ENCODE measurements at places on chromosomes 6 and 20.

DNA sequence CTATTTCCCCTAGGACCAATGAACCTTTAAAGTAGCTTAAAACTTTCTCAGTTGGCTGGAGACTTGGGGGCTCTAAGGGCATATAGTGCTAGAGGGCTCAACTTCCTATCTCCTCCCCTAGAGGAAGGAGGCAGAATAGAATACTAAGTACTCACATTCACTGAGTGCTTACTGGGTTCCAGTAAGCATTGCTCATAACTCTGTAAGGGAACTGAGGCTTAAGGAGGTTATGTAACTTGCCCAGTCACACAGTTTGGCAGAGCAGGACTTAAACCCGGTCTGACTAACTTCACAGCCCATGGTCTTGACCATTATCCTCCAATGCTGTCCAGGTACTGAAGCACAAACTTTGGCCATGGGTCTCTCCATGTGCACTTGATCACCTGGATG is 12.5 kb downstream of the SESN1 start:
- DNase-seq: no peak

GRCh38 chr6:16855460-16855859 is 94.2 kb upstream of the ATXN1 start:
- DNase-seq: no peak

- DNase-seq: no peak
Observed at GRCh38 chr20:46021361-46022359, 7.4 kb upstream of the SLC12A5 start.

DNA sequence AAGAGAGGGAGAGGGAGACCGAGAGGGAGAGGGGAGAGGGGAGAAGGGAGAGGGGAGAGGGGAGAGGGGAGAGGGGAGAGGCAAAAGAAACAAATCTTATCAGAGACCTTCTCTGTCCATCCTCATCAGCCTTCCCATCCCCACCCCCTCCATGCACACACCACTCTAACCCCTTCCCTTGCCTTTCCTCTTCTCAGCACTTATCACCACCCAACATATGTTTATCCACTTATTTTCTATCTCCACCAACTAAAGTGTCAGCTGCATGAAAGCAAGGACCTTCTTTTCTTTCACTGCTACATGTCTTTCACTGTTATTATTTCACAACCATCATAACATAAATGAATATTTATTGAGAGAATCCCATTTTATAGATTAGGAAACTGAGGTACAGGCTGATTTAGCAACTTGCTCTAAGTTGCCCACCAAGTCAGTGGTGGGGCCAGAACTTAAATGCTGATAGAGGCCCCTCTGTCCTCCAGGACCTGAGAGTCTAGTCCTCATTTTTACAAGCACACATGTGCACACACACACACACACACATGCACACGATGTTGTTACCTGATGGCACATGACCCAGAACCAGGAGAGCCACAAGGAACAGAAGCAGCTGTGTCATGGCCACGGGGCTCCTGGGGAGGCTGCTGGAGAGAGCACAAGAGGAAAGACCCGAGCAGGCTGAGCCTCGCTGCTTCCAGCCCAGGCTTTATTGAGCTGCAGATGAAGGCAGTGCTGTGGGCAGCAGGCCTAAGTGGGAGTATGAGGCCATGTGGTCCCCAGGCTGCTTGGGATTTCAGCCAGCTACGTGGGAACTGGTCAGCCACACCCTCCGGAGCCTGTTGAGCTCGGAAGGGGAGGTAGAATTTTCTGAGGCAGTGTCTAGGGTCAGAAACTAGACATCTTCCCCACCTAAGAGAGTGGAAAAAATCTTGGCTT is 2.3 kb downstream of the DEFB124 start:
- no peak for DNase-seq

- DNase-seq: peak; percentile 35
Observed at GRCh38 chr6:10763006-10763405, 15.4 kb downstream of the TMEM14B start.

DNA sequence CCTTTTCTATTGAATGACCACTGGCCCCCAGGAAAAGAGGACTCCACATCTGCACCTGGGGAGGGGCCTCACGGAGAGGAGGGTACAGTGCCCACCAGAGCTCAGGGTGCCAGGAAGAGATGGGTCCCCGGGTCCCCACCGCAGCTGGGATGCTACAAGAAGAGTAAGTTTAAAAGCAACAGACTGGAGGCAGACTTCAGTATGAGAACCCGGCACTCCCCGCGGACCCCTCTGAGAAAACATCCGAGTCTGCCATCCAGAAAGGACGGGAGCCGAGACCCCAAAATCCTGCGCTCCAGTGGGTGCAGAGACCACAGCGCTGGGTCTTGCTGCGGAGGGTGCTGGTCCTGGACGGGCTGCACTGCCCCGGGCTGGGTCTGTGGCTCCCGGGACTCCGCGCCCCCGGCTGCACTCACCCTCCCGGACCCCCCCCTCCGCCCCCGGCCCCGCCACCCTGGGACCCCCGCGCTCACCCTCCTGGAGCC is 350 bp downstream of the HELZ2 start:
- DNase-seq: no peak

- no peak for DNase-seq
Observed at GRCh38 chr20:24208652-24209051, 220.1 kb upstream of the GGTLC1 start.

- no peak for DNase-seq
Observed at GRCh38 chr20:50713657-50714101, 17.7 kb upstream of the PARD6B start.

GRCh38 chr6:56902641-56903464 is 52.1 kb upstream of the BEND6 start:
- peak; percentile 83 for DNase-seq

DNA sequence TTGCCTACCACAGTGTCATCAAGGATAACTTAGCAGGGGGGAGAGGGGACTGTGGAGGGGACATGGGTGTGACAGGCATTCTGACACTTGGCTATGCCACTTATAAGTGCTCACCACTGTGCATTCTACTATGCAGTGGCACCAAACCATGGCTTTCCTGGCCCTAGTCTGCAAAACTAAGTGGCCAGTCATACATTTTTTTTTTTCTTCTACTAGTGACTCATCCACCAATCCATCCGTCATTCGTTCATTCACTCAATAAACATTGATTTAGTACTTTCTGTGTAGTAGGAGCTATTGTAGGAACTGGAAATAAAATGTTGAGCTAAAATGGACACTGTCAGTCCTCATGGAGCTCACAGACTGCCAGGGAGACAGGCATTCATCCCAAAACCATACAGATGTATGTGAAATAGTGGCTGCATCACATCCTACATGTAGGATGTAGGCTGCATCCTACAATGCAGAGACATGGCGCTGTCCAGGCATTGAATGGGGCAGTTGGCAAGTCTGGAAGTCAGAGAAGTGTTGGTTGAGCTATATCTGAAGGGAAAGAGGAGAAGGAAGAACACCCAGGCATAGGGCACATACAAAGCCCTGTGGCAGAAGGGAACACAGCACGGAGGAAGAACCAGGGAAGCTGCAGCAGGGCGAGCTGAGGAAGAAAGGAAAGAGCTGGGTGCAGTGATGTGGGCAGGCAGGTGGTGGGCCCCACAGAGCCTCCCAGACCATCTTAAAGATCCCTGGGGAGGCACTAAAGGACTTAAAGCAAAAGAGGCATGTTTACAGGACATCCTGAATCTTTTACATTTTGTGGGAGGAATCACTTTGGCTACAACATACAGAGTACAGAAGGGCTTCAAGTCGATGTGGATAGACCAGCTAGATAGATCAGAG is 224.4 kb downstream of the UST start:
- DNase-seq: peak; percentile 34

- DNase-seq: no peak
Observed at GRCh38 chr6:14187406-14187805, 69.8 kb downstream of the CD83 start.

DNA sequence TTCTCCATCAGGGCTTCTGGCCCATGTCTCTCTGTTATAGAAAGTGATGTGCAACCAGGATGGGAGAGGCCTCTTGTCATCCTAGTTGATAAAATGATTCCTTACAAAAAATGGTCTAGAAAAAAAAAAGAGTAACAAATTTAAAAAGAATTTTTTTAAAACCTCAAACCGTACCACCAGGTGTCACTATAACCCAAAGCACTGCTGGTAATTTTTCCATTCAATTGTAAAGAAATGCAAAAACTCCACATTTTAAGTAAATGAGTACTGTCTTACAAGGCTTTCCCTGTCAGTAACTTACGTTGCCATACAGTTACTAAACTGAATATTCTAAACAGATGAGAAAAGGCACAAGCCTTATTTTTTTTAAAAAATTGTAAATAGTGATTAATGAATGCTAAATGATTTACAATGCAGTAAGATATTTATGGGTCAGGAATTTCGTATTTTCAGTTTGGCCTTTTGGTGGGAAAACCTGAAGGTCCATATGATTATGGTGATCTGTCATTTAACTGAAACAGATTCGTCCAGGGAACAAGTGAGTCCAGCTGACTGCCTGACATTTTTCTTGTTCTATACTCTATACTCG is 95.4 kb downstream of the OGFRL1 start:
- no peak for DNase-seq

- DNase-seq: no peak
Observed at GRCh38 chr6:74320715-74321114, 624.7 kb downstream of the CD109 start.

DNA sequence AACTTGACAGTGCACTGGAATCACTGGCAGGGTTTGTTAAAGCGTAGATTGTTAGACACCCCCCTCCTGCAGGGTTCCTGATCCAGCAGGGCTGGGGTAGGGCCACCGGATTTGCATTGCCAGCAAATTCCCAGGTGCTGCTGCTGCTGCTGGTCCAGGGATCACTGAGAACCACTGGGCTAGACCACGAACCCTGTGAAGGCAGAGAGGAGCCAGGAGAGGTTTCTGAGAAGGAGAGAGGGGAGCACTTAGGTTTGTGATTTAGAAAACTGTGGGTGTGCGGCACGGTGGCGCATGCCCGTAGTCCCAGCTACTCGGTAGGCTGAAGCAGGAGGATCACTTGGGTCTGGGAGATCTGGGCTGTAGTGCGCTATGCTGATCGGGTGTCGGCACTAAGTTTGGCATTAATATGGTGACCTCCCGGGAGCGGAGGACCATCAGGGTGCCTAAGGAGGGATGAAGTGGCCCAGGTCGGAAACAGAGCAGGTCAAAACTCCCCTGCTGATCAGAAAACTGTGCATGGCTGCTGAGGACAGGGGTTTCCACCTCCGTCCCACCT is 53.6 kb upstream of the FAM83D start:
- no peak for DNase-seq

GRCh38 chr6:49329186-49329585 is 133.9 kb downstream of the MMUT start:
- no peak for DNase-seq

GRCh38 chr6:88890860-88891845 is 72.3 kb downstream of the RNGTT start:
- DNase-seq: peak; percentile 39

DNA sequence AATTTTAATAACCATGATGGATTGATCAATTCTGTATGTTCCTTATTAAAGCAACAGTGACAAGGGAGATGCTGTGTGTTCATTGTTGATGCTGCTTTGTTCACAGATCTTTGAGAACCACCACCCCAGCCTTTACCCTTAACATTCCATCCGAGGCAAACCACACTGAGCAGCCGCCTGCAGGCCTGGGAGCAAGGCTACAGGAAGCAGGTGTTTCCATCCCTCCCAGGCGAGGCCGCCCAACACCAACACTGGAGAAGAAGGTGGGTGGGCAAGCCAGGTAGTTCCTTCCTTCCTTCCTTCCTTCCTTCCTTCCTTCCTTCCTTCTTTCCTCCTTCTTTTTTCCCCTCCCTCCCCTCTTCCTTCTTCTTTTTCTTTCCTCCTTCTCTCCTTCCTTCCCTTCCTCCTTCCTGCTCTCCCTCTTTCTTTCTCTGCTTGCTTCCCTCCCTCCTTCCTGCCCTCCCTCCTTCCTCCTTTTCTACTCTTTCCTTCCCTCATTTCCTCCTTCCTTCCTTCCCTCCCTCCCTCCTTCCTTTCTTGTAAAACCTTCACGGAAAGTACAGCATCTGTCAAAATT is 13.7 kb downstream of the TTLL2 start:
- DNase-seq: no peak

- no peak for DNase-seq
Observed at GRCh38 chr20:2624190-2624589, 28.2 kb upstream of the NOP56 start.

GRCh38 chr20:37331060-37331857 is 14.7 kb upstream of the SRC start:
- DNase-seq: no peak

- DNase-seq: peak; percentile 36
Observed at GRCh38 chr20:21433329-21433890, 36.1 kb upstream of the NKX2-4 start.

- peak; percentile 90 for DNase-seq
Observed at GRCh38 chr6:25050356-25050755, 114.6 kb upstream of the RIPOR2 start.

- no peak for DNase-seq
Observed at GRCh38 chr6:14277405-14277930, 159.9 kb downstream of the CD83 start.

DNA sequence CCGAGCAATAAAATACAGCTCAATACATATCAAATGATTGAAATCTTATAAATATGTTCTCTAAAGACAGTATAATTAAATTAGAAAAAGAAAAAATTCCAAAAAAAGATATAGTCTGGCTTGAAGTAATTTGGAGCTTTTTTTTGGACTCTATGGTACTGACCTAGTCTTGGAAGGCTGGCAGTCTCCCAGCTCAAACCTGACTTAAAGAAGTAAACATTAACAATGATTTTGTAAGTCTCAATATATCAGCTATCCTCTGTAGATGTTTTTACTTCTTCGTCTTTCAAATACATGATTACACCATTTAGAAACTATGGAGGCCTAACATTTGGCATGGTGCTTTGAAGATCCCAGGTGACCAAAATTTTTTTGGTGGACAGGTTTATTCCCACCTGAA is 14.2 kb downstream of the HINT3 start:
- no peak for DNase-seq

DNA sequence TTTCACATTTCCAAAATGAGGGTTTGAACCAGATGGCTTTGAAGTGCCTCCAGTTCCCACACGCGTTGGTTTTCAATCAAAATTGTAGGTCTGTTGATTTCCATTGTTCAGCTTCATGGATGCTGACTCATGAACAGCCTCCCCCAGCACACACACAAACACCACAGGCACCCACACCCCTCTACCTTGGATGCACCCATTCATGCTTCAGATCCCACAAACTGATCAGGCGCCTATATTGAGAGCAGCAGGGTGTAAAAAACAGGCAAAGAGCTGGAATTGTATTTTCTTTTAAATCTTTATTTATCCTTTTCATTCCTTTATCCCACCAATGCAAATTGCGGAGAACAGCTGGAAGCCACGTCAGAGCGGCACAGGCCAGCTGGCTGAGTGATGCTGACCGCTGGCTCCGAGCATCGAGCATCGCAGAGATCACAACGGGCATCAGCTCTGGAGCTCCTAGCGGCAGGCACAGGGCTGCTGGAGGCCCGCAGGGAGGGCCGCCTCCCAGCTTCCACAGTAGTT is 29.3 kb upstream of the TBC1D7 start:
- DNase-seq: peak; percentile 78

All from astrocyte (in vitro differentiated cells and primary cell).